NCI-H774 (cell line): ENCODE measurements at places on chromosomes 5 and 9.

- no peak for DNase-seq
Measured at GRCh38 chr9:137313326-137313936, 11.4 kb upstream of the NRARP start.

GRCh38 chr5:8135742-8136141, 266.8 kb downstream of the MTRR start:
- no peak for DNase-seq

DNA sequence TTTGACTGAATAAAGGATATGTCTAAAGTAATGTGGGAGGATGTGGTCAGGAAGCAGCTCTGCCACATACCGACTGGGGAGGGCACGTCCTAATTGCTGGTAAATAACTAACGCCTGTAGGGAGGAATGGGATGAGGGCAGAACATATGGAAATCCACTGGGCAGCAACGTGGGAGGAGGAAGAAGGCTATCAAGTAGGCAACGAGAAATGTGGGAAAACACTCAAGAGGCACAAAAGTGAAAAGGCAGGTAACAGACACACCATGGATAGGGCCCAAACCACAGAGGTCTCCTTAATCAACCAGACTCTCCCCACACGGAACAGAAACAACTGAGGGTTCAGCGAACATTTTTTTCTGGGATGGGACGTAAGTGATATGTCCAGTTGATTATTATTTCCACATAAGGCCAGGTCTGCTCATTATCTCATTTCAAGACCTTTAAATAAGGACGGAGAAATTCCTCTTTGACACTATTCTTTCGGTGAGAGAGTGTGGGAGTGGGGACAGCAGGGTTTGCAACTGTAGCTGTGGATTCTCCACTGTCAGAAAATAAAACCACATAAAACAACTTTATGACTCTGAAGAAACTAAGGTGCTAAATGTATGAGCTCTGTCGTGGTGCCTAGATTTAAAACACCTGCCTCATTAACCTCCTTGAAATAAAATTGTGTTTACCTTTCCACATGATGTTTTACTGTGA, 17.0 kb downstream of the IARS1 start:
- DNase-seq: no peak

DNA sequence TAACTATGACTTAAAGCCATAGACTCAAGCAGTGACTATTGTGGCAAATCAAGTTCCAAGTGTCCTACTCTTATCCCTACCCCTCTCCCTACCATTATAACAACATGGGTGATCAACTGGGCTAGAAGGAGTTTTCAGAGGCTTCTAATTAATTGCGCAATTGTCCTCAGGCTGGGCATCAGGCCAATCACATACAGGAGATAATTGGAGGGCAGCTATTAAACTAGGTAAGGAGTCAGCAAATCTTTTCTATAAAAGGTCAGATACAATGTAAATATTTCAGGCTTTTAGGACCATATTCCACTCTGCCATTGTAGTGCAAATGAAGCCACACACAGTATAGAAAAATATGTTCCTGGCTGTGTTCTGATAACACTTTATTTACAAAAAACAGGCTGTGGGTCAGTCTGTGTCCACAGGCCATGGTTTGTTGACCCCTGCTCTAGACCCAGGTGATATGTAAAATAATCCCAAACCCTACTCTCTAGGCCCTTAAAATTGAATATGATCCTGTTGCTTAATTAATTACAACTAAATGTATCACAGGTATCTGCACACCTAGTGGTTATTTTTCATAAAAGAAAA, 141.4 kb upstream of the PIK3R1 start:
- DNase-seq: peak; percentile 76

- no peak for DNase-seq
Measured at GRCh38 chr5:58482536-58482935, 8.7 kb upstream of the GAPT start.

DNA sequence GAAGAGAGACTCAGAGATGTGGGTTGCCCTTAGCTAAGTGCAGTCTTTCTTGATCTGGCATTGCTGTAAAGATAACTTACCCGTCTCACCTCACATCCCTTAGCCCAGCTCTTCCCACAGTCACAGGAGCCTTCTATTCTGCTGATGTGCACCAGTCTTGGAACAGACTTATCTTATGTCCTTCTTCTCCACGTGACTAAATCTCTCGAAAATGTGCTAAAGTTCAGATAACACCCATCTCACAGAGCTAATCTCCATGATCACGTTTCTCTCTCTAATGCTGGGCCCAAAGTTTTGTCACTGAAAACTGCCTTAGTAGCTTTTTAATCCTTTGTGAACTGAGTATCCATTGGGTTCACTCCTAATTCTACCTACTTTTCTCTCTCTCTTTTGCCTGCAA, 16.7 kb downstream of the SLC36A1 start:
- DNase-seq: no peak

DNA sequence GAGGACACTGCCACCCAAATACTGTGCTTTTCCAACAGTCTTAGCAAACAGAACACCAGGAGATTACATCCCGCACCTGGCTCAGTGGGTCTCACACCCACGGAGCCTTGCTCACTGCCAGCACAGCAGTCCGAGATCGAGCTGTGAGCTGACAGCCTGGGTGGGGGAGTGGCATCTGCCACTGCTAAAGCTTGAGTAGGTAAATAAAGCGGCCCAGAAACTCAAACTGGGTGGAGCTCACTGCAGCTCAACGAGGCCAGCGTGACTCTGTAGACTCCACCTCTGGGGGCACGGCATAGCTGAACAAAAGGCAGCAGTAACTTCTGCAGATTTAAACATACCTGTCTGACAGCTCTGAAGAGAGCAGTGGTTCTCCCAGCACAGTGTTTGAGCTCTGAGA, 28.8 kb downstream of the EPB41L4A start:
- DNase-seq: peak; percentile 67

DNA sequence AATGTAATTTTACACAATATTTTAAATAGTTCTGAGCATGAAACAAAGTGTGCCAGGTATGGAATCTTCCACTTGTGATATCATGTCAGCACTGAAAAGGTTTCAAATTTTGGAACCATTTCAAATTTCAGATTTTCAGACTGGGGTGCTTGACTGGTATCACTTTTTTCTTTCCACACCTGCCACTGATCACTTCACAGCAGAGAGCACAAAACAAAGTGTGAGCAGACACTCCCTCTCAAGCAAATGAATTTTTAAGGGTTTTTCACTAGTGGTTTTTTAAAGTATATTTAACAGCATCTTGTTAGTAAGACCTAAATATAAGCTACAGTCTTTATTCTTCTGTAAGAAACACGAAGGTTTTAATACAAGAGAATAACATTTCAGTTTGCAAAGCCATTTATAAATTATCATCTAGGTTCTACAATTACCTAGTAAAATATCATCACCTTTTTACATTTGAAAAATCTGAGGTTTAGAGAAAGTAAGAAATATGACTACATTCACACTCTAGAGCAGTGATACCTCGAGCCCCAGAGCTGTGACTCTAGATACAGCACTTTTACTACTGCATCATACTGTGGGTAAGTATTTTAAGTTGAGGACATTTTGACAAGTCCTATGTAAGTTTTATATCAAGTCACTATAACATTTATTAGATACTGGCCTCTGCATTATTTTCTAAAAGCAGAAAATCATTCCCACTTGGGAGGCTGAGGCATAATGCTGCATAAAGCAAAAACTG, 14.6 kb downstream of the GOLPH3 start:
- no peak for DNase-seq

DNA sequence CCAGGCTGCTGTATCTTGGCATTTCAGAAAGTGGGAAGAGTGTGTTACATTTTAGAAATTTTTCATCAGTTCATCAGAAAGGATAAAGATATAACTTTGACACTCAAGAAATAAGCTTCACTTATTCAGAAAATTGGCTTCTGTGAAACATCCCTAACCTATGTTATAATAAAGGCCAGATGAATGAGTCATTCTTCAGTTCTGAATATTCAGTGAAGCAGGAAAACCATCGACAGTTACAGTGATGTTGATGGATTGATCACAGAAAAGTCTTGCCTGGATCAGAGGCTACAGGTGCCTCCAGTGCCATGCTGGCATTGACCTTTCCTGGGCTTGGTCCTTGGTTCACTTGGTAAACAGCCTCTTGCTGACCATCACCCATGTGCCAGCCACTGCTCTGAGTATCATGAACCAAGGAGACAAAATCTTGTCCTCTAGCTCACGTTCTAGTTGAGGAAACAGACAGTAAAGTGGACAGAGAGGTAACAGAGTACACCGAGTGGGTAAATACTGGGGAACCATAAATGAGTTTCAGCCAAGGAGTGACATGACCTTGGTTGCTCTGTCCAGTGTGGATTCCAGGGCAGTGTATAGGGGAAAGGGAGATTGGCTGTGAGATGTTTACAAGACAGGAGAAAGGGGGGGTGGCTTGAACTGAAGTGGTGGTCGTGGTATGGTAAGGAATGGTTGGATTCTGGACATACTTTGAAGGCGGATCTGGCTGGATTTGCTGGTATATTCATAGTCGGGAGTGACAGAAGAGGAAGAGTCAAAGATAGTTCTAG, 98.6 kb downstream of the AMBP start:
- DNase-seq: no peak

DNA sequence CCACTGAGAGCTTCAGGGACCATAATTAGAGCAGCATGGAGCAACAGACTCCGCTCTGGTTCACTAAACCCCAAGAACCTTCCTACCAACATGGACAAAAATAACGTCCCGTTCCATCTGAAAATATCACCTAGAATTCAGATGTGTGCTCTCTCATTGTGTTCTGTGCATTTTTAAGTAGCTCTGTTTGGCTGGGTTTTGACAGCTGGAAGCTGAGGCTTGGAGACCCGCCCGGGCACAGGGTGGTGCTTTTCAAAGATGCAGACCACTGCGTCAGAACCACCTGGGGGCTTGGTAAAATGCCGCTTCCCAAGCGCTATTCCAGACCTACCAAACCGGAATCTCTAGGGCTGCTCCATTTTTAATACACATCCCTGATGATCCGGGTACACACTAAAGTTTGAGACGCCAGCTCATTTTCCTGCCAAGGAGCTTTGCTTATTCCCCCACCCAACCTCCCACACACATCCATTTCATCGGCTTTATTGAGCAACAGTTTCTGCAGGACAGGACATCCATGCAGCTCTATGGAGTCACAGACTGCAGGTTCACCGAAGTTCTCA, 104.8 kb downstream of the GABBR2 start:
- DNase-seq: no peak

GRCh38 chr5:41797662-41798061, 72.6 kb downstream of the OXCT1 start:
- no peak for DNase-seq

- DNase-seq: no peak
Measured at GRCh38 chr5:176881816-176882566, 17.2 kb downstream of the HK3 start.

GRCh38 chr9:34980181-34980761, 9.3 kb upstream of the DNAJB5 start:
- no peak for DNase-seq

DNA sequence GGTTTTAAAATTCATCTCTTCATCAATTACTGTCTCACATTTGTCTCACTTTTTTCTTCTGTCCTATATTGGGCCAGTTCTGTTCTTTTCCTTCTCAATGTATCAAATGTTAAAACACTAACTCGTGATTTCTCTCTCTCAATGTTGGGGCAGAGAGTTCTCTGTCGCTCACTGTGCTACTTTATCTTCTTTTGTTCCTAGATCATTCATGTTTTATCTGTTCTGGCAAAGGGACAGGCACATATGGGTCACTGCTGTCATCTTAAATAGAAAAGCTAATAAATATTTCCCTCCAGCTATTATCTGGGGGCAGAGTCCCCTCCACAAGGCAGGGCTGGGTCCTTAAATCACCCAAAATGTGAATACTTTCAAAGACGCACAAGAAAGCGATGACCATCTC, 214.0 kb downstream of the PTTG1 start:
- no peak for DNase-seq

DNA sequence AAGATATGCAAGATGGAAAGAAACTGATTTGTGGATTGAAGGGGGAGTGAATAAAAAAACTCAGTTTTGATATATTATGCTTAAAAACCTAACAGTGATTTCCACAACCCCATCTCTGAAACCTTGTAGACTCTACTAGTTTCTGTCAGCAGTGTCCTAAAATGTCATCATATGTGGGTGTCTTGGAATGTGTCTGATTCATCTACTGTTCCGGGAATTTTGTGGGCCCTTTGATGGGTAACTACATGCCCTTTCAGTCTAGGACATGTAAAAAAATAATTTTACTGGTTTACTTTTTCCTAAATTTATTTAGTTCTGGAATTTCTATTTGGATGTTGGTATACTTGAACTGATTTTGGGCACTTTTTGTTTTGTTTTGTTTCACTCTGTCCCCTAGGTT, 118.9 kb upstream of the NMUR2 start:
- DNase-seq: no peak

DNA sequence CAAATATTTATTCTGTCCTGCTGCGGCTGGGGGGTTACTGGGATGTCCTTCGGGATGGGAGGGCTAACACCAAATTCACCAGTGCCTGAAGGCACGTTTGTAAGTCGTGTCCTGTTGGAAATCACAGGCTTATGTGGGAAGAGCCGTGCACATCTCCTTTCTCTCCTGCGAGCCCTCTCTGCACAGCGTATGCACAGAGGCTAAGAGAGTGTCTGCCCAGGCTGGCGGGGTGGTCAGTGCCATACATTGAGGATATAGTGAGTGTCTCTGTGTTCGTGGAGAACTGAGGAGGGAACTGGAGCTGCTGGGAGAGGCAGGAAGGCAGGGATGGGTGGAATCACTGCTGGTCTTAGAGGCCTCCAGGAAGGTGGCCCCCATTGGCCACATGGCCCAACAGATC, 110.1 kb downstream of the WNK2 start:
- no peak for DNase-seq

- DNase-seq: no peak
Measured at GRCh38 chr5:143564417-143564816, 160.9 kb upstream of the NR3C1 start.

- no peak for DNase-seq
Measured at GRCh38 chr5:59535561-59535960, 358.0 kb downstream of the PDE4D start.

GRCh38 chr5:156128026-156128425, 198.9 kb upstream of the SGCD start:
- no peak for DNase-seq

GRCh38 chr5:17216974-17217492, 398 bp upstream of the BASP1 start:
- peak; percentile 85 for DNase-seq

DNA sequence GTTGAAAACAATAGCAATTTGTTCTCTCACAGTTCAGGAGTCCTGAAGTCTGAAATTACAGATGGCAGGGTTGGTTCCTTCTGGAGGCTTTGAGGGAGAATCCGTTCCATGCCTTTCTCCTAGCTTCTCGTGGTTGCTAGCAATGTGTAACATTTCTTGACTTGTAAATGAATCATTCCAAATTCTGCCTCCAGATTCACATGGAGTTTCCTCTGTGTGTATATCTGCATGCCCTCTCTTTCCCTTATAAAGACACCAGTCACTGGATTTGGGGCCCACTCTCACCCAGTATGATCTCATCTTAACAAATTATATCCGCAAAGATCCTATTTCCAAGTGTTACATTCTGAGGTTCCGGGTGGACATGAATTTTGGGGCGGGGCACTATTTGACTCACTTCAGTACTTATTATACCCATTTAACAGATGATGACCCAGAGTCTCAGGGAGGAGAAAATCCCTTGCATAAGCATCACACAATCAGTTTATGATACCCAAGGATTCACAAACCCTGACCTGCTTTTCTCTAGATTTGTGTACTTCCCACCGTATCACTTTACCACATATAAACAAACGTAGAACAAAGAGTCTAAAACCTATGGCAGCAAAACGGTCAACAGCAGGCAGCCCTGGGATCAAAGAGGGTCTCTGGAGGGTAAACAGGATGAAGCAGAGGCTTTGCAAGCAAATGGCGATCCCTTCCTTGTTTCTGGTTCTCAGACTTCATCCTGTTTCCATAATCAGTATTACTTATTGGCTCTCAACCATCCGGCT, 93.7 kb downstream of the C9orf152 start:
- DNase-seq: no peak
